ENCODE measurements at places on chromosomes 7 and 10.

DNA sequence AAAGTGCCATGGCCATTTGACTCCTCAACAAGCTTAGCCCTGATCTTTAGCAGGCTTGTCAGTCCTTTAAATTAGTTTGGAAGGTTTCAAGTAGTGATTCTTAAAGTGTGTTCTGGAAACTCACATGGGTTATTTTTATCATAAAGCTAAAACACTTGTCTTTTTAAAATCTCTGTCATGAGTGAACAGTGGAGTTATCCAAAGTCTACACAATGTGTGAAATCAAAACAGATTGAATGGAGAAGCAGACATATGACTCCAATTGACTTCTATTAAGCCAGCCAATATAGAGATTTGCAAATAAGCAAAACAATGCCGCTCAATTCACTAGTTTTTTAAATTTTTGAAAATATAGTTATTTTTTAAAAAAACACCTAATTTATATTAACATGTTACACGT is 53.3 kb upstream of the SORCS3 start:
- DNase-seq = no peak

DNA sequence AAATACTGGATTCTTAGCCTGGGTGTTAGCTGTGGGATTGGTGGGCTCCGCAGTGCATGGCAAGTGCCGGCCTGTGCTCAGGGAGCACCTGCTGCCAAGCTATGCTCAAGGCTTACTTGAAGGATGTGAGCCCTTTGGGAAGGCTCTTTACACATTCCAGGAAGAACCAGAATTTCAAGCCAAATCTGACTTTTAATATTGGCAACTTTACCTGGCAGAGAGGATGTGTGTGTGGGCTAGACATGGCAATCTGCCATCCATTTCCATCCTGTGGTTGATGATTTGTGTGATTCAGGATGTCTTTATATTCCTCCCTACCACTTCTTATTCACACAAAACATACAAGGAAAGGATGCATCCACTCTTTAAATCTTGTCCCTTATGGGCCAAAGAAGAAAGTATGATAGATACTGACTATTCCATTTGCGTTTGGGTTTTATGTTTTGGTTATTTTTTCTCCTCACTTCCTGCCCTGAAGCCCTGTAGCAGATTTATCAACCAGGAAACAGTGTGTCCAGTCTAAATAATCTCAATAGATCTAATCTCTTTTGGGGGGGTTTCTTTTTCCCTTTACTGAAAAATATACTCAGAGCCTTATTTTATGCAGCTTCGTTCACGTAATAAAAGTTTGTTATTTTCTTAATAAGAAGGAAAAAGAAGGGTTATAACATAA is 247.1 kb downstream of the COBL start:
- no peak for DNase-seq

GRCh38 chr10:72794260-72794659 is 99.3 kb upstream of the OIT3 start:
- DNase-seq = no peak

GRCh38 chr10:5620966-5621365 is 45.4 kb downstream of the ASB13 start:
- DNase-seq = no peak

- DNase-seq = no peak
These were observed 823.5 kb upstream of the POM121L12 start for GRCh38 chr7:52211930-52212329.

- DNase-seq = no peak
These were observed 104.7 kb upstream of the CHST15 start for GRCh38 chr10:124198125-124198501.

- no peak for DNase-seq
These were observed 146.7 kb downstream of the GRM3 start for GRCh38 chr7:86790383-86790782.

- DNase-seq = no peak
These were observed 140.5 kb downstream of the LRRC4 start for GRCh38 chr7:127890726-127891125.

DNA sequence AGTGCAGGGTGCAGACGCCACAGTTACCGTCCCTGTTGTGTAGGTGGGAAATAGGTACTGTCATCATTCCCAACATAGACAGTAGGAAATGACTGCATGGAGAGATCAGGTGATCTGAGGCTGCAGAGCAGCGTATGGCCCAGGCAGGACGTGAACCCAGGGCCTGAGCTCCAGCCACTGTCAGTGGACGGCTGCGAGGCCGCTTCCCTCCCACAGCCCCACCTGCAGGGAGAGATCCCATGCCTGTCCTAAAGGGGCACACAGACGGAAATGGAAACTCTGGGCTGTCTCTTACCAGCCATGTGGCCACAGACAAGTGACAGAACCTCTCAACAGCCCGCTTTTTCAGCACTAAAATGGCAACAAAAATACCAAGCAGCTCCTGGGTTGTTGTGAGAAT is 44.5 kb upstream of the MNX1 start:
- no peak for DNase-seq

DNA sequence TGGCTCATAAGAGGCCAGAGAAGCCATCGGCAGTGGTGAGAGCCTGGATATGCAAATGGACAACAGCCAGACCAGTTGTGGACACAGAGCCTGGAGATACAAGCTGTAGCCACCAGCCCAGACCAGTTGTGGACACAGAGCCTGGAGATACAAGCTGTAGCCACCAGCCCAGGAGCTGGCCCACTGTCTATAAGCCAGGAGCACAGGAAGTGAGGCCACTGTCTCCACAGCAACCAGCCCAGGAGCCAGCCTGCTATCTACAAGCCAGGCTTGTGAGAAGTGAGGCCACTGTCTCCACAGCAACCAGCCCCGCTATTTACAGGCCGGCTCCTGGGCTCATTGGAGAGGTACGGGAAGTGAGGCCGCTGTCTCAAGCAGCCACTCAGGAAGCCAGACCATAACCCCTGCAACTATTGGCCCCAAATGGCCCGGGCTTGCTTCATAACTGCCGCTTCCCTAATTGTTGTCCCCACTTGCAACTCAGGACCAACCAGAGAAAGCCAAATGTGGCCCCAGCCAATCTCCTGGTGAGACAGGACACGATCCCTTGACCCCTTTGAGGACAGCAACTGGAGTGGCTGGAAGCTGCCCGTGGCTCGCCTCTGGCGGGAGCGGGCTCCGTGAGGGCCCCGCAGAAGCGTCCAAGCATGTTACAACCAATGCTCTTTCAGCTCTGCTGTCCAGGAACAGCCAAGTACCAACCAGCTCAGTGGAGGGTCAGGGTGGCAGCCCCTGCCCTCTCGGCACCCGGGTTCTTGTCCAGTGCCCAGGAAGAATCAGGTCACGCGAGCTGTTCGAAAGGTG is 44.1 kb upstream of the CNPY1 start:
- DNase-seq = no peak

GRCh38 chr7:12508554-12508953 is 62.0 kb upstream of the SCIN start:
- no peak for DNase-seq

- no peak for DNase-seq
These were observed 59.0 kb downstream of the ADCYAP1R1 start for GRCh38 chr7:31111109-31111451.

- DNase-seq = peak; percentile 72
These were observed 134.3 kb downstream of the GRK5 start for GRCh38 chr10:119341459-119342301.

GRCh38 chr10:8581521-8582225 is 527.2 kb downstream of the GATA3 start:
- no peak for DNase-seq

GRCh38 chr10:101215397-101216206 is 13.7 kb downstream of the LBX1 start:
- DNase-seq = no peak

GRCh38 chr7:106335814-106336213 is 51.0 kb upstream of the NAMPT start:
- DNase-seq = no peak

DNA sequence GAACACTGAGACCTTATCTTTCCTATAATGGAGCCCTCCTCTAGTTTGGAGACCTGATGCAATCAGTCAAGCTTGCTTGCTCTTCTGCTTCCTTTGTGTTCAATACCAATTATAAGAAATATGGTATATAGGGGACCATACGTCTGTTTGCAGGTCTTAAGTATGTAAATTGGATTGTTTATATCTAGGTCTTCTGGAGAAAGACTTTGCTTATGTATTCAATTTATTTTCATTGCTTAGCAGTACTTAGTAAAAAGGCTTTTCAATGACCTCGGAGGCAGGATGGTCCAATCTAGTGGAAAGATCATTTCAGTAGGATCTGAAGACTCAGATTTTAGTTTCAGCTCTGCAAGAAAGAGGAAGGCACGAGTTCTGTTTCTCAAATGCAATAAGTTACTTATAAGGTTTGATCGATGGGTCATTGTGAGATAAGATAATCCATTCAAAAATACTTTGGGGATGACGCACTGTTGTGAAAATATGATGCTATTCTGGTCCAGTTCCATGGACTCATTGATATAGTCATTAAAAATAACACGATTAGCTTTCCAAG is 571.6 kb downstream of the SH2D4B start:
- no peak for DNase-seq

- no peak for DNase-seq
These were observed 370.2 kb downstream of the GATA3 start for GRCh38 chr10:8424555-8425211.

DNA sequence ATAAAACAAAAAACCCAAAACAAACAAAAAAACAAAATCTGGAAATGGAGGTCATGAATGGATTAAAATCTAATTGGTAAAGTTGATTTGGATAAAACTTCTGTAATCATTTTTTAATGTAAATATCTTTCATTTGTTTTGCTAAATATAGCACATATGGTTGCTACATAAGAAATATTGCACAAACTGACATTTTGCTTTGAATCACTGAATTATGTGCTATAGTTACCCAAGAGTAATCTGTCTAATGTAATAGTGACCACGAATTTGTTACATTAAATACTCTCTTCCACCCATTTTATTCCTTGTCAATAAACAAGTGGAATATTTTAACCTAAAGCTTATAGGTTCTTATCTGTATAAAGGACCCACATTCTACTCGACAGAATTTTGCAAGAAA is 6.2 kb downstream of the CFAP58 start:
- no peak for DNase-seq

DNA sequence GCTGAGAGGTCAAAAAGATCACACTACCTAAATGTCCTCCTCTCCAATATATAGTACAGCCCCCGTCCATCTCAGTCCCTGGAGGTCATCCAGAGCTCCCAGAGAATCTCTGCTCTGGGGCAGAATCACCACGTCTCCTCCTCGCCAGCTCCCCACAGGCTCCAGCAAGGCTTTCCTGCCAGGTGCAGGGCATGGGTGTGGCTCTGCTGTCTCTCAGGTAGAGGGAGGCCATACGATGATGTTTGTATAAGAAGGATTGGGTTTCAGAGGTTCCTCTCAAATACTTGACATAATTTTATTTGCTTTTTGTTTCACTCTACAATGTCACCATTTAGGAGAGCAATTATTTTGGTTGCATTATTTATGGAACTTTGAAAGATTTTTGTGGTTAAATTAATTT is 98.3 kb upstream of the PRSS58 start:
- DNase-seq = no peak

GRCh38 chr10:80498078-80498832 is 39.4 kb upstream of the SH2D4B start:
- no peak for DNase-seq

DNA sequence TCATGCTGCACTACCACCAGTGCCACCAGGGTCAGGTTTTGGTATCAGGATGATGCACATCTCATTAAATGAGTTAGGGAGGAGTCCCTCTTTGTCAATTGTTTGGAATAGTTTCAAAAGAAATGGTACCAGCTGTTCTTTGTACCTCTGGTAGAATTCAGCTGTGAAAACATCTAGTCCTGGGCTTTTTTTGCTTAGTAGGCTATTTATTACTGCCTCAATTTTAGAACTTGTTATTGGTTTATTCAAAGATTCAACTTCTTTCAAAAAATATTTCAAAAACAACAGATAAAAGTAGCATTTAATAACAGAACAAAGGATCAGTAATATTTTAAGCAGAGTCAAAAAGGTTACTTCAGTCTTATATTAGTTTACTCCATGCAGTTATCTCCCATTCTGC is 6.4 kb upstream of the ZNF716 start:
- DNase-seq = no peak

GRCh38 chr7:142380069-142380468 is 122.2 kb upstream of the PRSS58 start:
- DNase-seq = no peak

DNA sequence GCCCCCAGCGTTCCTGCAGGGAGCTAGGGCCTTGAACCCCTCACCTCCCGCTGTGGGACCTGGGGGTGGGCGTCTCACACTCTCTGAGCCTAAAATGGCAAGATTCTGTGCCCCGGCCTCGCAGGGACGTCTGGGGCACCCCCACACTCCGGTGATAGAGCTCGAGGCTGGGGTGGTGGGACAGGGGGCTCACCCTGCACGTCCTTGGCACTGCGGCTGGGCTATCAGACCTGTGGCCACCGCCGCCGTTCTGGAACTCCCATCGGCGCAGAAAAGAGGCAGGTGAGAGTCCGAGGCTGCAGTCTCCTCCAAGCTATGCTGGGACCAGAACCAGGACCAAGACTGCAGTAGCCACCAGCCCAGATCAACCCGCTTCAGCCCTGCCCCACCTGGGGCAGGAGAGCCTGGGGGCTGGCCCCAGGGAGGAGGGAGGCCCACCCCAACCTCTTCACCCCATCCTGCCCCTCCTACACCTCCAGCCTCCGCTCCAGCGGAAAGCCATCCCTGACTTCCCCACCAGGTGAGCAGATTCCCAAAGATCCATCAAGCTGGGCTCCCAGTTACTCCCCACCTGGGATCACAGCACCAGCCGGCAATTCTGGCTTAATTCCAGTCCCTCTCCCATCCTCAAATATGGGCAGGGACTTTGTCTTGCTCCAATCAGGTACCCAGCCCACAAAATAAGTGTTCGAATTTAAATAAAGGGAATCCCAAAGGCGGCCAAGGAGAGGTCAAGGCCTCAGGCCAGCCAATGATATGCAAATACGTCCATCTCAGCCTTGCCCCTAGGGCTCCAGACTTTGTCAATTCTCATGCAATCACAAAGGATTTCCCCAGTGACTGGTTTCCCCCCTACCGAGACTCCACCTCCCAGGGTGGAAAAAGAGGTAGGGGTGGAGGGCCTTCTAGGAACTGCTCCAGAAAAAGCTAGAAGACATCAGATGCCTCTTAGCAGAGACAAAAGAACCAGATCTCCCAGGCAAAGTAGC is 16.4 kb downstream of the TNRC18 start:
- DNase-seq = no peak

Measured in AG08395 (cell line).